NCI-H1436 treated with DMSO at 0.1 percent for 48 hours (cell line): ENCODE measurements at places on chromosomes 3 and 15.

GRCh38 chr3:111128884-111129283, 57.3 kb downstream of the NECTIN3 start:
- no peak for DNase-seq

DNA sequence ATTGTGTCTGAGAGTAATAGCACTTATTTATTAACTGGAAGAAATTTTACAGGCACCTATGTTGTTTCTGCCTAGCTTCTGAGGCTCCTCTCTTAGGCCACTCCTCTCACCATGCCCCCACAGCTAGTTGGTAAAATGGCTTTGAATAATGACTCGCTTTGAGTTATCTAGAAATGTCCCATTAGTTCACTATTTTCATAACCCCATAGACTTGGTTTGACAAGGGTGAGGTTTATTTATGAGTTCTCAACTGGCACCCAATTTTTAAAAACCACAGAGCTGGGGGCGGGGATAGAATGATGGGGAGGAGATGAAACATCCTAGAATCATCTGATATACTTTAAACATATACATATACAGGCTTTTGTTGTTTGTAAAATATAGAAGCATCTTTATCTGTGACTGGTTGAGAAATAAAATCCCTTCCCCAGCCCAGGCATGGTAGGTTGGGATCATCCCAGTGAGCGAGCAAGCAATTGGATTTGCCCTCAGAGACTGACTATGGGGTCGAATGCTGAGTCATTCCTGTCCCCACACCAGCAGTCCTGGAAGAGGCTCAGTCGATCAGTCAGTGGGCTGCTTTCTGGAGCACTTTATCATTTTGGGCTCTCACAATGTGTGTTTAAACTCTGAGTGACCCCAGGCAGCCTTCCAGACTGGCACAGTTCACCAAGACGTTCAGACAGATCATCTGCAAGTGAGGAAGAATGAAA, 60.2 kb upstream of the TSEN2 start:
- no peak for DNase-seq

- DNase-seq, result no peak
Measured at GRCh38 chr15:20345401-20345958, 196.1 kb downstream of the GOLGA6L6 start.

DNA sequence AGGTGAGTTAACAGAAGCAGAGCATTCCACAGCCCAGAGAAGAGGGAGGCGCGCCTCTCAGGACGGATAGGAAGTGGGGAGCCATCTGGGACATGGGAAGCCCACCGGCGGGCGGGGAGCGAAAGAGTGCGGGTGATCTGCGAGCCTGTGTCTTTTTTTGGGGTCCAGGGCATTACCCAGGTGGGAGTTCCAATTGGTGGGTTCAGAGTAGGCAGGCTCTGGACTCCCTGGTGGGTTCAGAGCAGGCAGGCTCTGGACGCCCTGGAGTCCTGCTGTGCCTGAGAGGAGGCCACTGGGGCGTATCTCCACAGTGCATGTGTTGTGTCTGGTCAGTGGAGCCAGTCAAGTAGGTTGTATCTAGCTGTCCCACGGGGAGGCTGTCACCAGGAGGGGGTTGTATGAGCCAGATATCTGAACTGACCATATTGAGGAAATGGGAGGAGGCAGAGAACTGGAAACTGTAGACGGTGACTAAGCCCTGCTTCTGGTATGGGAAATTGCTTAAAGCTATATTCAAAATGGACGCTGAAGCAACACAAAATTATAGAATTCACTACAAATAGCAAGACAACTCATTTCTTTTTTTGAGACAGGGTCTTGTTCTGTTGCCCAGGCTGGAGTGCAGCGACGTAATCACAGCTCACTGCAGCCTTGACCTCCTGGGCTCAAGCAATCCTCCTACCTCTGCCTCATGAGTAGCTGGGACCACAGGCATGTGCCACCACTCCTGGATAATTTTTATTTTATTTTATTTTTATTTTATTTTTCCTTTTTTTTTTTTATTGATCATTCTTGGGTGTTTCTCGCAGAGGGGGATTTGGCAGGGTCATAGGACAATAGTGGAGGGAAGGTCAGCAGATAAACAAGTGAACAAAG, 34.5 kb upstream of the CHST2 start:
- DNase-seq, result no peak

DNA sequence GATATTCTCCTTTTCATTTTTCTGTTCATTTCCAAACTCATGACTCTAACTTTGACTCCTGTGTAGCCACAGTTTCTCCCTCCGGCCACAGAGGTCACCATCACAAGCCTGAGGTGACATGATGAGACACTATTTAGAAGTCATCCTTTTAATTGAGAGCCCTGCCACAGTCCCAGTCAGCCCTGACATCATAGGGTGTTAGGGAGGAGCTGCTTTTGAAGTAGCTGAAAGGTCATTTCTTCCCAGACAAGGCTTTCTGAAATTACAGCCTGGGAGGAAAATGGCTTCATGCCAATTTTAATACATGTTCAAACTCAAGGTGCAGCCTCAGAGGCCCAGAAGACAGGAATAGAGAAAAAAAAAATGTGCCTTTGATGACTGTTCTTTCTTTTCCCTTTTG, 532.8 kb upstream of the TGFBR2 start:
- no peak for DNase-seq

- no peak for DNase-seq
Measured at GRCh38 chr3:172601066-172601832, 78.0 kb upstream of the TNFSF10 start.

GRCh38 chr3:174541708-174542315, 317.3 kb upstream of the NAALADL2 start:
- DNase-seq, result no peak

GRCh38 chr3:82236257-82236656, 474.8 kb upstream of the GBE1 start:
- no peak for DNase-seq

DNA sequence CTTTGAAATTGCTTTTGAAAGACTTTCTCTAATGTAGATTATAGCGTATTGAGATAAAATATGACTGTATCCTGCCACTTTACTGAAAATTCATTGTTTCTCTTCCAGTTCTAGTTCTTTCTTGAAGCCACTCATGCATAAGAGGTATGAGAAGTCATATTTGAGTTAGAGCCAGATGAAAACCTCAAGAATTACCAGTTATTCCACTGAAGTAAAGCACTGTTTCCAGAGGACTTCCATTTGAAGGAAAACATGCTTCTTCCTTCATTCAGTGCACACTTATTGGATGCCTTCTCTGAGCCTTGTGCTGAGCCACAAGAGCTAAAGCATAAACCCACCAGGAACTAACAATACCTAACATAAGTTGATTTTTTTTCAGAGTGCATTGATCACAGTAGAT, 513.4 kb downstream of the ZNF385D start:
- no peak for DNase-seq

DNA sequence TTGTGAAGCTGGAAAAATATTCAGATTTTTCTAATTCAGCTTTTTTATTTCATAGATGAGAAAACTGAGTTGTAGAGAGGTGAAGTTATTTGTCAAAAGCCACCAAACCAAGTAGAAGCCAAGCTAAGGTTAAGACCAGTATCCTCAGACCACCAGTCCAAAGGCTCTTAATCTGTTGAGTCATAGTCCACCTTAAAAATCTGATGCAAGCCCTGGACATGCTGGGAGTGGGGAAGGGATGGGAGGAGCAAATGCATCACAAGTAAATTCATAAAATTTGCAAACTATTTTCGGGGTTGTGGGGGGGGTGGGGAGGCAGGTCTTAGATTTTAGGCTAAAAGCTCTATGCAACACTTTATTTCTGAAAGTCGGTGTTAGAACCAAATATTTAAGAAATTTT, 307.7 kb upstream of the SEMA6D start:
- DNase-seq, result no peak
